Muscle of arm (tissue), 14 donors: ENCODE measurements at places on chromosomes 5 and 9. TPM values are rescaled to one million over a fixed set of nuclear protein-coding genes. Genes with fewer than 3 reads are reported as not detected.

Gene DNLZ
- 16.7 TPM for polyA plus RNA-seq

Gene ADAMTSL2
- 2.6 TPM for polyA plus RNA-seq

Gene EPB41L4A
- 5.0 TPM for polyA plus RNA-seq

Gene KIAA0825
- polyA plus RNA-seq: 3.2 TPM

Gene IL7R
- 3.2 TPM for polyA plus RNA-seq

Gene ENTPD2
- 8.6 TPM for polyA plus RNA-seq

Gene PRRX2
- 3.8 TPM for polyA plus RNA-seq

Gene TUSC1
- 10.6 TPM for polyA plus RNA-seq

Gene AFAP1L1
- 80.2 TPM for polyA plus RNA-seq

Gene HSPB3
- polyA plus RNA-seq: not detected

Gene ADAMTS6
- polyA plus RNA-seq: 1.2 TPM

Gene SPINK7
- 0.33 TPM for polyA plus RNA-seq

Gene DIMT1
- polyA plus RNA-seq: 25.2 TPM

Gene SOWAHA
- not detected for polyA plus RNA-seq

Gene RIMOC1
- polyA plus RNA-seq: 20.7 TPM

Gene CD274
- 1.1 TPM for polyA plus RNA-seq

Gene C1QTNF2
- not detected for polyA plus RNA-seq
